ENCODE measurements at places on chromosomes 5 and 9.
A peak's percentile ranks its signal among the peaks of the same experiment; 100 is the strongest.

DNA sequence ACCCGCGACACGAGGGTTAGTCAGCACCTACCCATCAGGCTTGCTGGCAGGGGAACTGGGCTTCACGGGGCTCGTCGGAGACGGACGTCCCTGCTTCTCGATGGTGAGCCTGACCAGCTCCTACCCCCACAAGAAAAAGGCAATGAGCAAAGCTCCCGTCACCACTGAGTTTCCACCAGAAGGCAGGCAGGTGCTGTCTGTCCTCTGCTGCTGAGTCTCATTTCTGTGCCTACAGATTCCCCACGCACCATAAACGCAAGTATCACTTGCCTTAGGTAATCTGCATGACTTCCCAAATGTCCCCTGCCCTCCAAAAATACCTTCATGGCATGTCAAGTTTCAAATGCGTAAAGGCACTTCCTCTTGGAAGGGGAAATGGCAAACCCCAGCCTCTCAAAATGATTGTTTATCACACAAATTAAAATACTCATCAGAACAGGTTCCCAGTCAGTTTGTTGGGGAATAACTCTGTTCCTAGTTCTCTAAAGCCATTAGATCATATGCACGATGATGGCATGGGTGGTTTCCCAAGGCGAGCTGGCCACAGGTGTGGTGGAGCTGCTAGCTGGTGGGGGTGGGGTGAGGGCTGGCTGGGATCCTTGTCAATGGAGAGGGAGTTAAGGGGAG, 85.0 kb downstream of the PRRT1B start:
- no peak for DNase-seq

DNA sequence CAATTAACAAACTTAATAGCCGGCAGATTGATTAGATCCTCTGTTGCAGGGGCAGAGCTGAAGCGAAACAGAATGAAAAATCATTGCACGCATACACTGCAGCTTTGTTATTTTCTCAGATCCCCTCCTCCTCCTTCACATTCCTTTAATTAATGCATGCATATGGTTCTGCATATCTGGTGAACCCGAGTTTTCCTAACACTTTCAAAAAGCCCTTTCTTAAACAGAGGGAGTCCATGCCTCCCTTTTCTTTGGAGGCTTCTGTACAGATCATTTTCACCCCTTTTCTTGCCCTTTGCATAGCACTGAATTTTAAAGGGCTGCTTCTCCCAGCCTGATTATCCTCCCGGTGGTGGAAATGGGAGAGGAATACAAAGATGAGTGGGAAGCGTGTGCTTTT, 136.6 kb upstream of the TBCA start:
- no peak for DNase-seq

DNA sequence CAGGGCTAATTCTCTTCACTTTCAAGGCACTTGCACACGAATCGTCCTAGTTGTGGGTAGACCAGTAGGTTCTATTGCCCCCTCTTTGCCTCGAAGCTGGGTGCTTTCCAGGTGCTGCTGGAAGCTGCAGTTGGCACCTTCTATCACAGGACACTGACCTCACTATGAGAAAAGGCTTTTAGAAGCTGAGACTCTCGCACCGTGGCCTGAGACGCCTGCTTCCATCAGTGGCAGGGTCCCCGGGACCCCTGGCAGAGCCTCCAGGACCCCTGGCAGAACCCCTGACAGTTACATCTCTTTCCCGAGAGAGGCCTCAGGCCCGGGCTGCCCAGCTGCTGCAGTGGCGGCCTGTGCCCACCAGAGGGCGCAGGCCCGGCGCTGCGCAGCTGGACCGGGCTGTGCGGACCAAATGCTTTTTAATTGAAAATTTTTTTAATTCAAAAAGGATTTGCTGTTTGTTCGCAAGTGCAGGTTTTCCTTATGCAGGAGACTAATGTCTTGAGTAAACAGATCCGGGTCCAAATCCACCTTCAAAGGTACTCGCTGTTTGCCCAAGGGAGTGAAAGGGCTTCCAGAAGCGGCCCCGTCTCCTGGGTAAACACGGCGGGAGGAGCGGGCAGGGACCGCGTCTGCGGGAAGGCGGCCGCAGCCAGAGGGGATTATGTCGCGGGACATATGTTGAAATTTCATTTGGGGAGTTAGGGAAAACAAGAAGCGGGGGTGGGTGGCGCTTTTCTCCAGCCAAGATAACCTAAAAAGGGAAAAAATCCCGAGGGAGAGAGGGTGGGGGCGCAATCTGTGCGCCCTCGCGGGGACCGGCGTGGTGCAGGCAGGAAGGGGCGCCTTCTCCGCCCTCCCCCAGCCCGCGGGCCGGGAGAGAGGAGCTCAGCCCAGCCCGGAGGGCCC, 114.5 kb upstream of the LMX1B start:
- no peak for DNase-seq

DNA sequence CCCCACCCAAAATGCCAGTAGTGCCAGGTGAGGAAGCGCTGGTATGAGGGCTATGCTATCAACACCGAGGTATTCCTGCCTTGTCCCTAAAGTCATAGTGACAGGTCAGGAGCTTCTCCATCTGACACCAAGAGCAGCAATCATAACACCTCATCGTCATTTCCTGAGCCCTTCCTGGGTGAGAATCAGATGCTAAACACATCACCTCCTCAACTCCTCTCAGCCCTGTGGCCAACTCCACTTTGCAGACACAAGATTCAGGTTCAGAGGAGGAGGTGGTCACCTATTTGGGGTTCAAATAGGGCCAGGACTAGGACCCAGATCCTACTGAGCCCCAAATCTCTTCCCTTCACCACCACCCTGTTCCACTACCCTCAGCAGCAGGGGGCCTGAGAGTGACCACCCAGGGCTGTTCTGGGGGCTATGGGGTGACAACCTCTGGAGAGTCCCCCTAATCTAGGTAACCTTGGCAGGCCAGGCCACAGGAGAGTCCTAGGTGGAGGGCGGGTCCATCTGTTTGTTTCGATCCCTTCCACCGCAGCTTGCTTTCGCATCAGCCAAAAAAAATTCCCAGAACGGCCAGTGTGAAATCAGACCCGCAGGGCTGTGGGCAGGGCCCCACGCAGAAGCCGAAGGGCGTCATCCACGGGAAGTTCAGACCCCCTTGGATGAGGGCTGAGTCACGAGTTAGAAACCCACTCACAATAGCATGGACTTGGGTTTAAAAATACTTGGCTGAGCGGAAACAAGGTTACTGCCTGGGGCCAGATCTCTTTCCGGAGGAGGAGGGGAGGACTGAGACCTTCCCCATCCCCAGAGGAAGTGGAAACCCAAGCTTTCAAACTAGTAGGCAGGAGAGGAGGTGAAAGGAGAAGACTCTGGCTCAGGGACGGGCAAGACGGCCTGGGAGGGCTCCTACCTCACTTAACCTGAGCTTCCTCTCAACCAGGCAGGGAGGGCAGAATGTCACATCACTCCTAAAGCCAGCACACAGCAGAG, 8.7 kb downstream of the STK10 start:
- DNase-seq: no peak

- DNase-seq: no peak
These were observed 70.2 kb downstream of the NR2F1-AS1 start for GRCh38 chr5:93510626-93511380.

DNA sequence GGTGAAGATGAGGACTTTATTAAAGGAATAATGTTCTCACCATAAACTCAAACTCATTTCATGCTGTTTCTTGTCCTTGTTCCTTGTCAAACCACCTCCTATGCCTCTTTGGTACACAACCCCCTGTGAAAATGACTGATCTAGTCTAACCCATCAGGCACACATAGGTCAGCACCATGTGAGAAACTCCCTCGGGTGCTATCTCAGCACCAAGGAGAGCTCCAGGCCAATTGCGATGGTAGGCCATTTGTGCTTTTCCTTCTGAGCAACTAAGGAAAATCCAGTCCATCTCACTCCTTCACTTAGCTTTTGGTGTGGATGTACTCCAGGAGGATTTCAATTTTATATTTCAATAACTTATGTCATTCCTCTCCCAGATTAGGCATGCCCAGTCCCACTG, 199.8 kb downstream of the ZNF608 start:
- peak; percentile 7 for DNase-seq

DNA sequence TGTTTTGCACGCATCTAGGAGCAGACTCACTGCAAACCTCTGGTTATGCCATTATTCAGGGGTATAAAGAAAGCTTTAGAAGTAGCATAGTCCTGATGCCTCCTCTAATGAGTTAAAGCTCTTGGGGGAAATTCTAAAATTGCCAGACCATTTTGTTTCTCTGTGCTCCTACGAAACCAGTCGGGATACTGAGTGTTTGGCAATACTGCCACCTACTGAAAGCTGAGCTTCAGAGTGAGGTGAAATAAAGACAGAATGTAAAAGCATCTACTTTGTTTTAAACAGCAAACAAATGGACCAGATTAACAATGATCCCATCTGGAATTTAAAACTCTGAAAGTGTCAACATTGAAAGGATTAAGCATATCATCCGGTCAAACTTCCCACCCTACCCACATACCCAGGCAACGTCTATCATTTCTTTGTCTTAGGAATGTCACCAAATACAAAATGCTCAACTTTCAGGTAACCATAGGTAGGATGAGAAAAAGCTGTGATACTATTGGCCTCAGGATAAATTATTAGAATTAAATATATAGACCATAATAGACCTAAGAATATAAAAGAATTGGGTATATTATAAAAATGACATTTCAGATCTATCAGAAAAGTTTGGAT, 77.8 kb upstream of the SHISAL2B start:
- peak; percentile 23 for DNase-seq

- peak; percentile 29 for DNase-seq
These were observed 49.6 kb upstream of the EIF4EBP3 start for GRCh38 chr5:140497897-140498296.

DNA sequence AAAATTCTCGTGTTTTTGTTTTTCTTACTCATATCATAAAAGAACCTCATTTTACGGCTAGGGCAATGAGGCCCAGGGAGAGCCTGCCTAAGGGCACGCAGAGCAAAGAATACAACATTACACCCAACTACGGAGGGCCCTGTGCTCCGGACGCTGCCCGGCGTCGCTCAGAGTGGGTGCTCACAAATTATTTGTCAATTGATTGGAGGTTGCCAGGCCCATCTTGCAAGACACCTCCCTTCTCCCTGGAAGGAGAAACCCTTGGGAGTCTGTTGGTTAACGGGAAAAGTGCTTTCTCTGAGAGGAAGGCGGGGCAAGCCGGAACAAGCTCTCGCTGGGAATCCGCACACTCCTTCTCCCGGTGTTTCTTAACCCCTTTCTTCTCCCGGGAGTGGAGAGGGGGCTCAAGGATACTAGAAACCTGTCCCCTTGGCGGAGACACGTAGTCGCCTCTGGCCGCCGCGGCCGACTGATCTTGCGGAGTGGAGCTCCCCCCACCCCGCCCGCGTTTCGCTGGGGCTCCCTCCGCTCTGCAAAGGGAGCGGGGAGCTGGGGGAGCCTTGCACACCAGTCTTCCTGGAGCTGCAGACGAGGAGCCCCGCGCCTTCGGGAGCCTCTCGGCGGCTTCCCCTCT, 599.3 kb upstream of the SGCD start:
- no peak for DNase-seq

GRCh38 chr9:120394058-120394669, 185.8 kb downstream of the CDK5RAP2 start:
- peak; percentile 59 for DNase-seq

All from kidney epithelial cell (primary cell).